ENCODE measurements at places on chromosomes 4 and X.

DNA sequence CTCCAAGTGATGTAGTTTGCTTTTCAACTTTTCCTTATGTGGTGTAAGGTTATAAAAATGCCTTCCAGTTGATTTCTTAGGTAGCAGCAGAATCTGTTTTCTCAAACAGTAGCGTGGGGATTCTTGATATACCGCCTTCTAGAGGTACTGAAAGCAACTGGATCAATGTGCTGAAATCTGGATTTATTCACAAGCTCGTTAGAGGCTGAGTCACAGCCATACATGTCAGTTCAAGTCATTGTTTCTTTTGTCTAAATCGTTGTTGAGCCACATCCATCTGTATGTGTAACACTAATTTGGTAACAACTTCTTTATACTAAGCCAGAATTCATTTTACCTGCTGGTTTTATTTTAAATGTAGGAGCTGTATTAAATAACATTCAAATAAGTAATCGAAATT is 200.0 kb upstream of the MAD2L1 start:
- no peak for DNase-seq

GRCh38 chr4:120809518-120809917 is 113.0 kb downstream of the PRDM5 start:
- DNase-seq = no peak

GRCh38 chr4:168440442-168441264 is 39.6 kb downstream of the DDX60L start:
- DNase-seq = no peak

GRCh38 chr4:151792995-151793394 is 32.2 kb upstream of the GATB start:
- DNase-seq = no peak

DNA sequence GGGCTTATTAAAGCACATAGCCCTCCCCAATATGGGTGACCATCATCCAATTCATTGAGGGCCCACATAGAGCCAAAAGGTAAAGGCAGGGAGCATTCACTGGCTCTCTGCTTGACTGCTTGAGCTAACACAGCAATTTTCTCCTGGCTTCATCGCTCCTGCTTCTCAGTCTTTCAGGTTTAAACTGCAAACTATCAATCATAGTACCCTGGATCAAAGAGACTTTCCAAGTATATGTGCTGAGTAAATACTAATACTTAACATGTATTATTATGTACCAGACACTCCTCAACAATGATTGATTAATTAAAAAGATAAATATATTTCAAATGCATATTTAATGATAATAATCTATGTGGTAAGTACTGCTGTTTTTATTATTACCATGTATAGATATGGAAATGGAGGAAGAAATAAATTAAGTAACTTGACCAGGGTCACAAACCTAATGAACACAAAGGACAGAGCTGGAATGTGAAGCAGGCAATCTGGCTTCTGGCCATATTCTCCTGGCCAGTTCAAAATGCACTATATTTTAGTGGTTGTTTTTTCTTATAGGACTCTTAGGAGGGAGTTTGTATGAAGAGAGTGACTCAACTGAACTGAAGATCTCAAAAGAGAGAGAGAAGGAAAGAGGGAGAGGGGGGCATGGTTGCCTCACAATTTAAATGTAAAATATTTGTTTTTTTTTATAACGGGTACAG is 1197.3 kb downstream of the TECRL start:
- no peak for DNase-seq

DNA sequence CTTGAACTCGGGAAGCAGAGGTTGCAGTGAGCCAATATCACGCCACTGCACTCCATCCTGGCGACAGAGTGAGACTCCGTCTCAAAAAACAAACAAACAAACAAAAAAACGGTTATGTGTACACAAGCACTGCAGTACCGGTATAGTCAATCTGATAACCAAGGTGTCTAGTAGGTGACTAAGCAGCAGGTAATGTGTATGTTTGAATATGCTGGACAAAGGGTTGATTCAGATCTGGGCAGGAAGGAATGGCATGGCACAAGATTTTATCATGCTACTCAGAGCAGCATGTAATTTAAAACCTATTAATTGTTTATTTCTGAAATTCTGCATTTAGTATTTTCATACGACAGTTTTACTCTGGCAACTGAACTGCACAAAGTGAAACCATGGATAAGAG is 41.7 kb downstream of the MAGEC1 start:
- DNase-seq = no peak

DNA sequence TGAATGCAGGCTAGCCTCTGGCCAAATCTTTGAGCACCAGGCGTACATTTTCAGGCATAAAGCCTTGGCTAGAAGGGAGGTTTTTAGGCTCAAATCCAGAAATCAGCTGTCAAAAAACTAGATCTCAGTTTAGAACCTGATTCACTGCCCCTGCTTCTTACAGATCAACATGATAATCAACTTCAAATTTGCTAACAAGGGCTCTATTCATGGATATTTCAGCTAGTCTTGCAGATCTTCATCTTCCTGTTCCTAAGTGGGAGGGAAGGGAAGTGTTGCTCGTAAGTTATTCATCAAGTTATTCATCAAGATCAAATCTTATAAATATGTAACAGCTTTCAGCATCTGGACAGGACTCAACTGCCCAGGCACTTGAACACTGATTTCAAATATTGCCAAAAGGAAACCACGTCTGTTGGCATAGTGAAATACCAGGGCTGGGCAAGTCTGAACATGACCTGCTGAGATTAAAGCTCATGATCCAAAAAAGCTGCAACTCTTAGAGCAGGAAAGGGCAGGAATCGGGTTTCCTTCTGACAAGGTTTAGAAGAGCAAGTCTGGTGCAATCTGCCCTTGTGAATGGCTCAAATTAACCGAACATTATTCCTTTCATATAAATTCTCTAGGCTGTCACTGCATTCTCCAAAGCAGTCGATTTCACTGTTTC is 200.3 kb downstream of the PDGFC start:
- peak; percentile 80 for DNase-seq

- no peak for DNase-seq
These were observed 139.2 kb downstream of the ASMT start for GRCh38 chrX:1754077-1754476.

GRCh38 chr4:155944516-155944915 is 9.2 kb downstream of the CTSO start:
- no peak for DNase-seq

DNA sequence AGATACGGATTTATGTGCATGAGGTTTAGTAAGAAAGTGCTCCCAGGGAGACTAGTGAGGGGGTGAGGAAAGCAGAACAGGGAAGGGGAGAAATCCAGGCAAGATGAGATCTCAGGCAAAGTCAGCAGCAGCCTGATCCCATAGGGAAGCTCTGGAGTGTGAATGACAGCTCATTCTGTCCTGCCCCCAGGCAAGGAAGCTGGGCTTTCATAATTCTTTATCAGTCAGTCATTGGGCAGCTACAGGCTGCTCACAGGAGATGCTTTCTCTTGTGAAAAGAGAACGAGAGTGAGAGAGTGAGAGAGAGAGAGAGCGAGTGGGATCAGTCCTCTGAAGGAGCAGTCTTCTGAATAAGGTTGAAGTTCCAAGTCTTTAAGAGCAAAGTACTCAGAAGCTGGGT is 48.1 kb downstream of the SRPX start:
- no peak for DNase-seq

- DNase-seq = no peak
These were observed 25.5 kb downstream of the CDKN2AIP start for GRCh38 chr4:183469936-183470335.
